ENCODE measurements at places on chromosomes 5 and 9.

DNA sequence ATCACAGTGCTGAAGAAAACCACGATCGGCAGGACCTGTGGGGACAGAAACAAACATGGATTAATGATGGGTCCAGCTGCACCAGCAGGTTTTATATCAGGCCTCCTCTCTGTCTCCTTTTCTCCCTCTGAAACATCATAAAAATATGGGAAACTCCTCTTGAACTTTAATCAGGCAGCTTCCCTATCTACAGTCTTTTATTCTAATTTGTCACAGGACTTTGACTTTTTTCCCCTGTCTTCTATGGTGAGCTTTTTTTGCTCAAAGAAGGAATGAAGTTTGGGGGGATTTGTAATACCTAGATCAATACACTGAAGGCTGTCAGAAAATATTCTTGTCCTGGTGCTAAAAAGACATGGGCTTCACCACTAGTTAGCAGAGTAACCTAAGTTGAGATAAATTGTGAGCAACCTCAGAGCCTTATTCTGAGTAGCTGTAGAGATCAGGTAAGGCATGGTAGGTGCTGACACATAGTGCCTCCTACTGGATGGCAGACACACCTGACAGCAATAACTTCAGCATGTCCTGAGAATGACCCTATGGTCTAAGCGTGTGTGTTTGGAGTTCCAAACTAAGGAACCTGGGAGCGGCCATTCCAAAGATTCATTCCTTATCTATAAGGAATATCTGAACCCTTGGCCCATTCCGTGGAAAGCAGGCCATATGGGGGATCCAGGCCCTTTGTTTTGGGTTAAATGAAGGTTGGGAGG is 46.2 kb downstream of the SLC28A3 start:
- DNase-seq: no peak

GRCh38 chr5:120769312-120769872 is 305.3 kb downstream of the PRR16 start:
- no peak for DNase-seq

DNA sequence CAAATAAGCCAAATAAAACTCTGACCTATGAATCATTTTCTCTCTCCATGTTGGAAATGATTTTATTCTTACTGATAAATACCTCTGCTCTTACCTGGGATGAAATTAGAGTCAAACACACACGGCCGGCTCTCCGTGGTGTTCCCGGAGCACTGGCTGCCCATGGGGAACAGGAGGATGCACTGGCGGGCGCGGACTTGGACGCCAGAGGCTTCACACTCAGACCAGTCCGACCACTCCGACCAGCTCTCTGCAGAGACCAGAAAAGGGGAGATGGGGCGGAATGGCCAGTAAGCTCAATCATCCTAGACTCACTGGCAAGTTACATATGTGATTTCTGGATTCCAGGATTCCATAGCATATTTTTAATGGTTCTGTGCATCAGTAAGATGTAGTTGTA is 494.1 kb downstream of the SEMA5A start:
- DNase-seq: no peak

DNA sequence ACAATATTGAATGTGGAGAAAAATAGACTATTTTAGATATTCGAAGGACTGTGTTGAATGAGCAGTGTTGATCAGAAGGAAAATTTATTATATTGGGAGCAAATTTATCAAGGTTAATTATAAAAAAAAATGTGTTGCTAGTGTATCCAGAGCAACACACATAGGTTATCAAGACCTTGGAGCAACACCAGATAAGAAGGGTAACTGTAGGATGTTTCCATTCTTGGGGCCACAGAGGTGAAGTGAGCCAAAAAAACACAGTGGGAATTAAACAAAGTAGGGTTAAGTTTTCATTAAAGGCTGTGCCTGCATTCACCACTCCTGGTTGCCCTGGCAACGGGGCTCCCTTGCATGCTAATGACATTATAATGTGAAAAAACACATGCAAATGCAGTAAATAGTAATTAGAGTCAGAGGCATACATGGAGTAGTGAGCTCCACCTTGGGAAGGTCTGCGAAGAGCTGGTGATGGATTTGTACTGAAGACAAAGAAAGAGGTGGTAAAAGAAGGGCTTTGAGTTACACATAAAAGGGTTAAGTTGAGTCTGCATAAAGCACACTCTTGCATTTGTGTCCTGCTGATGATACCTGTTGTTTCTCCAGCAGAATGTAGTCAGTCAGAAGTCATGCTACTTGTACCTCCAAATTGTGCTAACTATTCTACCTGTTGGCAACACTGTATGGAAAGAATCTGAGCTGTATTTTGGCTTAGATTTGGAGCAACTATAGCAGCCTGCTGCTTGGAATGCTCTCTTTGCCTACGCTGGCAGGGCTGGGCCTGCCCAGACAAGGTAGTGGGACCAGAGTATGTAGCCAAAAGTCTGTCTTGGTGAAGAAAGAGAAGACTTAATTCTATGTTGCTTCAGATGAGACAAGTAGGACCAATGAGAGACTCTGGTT is 59.6 kb downstream of the ATG10 start:
- DNase-seq: no peak

GRCh38 chr9:76267284-76267652 is 127.0 kb downstream of the RFK start:
- DNase-seq: no peak

DNA sequence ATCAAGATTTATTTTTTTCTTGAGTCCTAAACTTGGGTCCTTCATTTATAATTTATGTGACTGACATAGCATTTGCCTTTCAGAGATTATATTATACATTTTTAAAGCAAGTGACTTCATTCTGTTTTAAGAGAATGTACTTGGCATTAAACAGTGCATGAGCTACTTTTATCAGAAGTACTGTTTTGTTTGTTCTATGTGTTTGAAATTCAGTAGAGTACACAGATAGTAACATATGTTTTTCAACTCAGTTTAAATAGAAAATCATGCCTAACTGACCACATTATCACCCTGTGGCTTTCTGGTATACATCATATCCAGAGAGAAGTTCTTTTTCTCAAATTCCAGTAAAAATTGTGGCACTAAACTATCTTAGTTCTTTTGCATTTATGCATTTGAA is 335.3 kb upstream of the CDH18 start:
- DNase-seq: no peak
